ENCODE measurements at places on chromosomes 2 and 18.
A peak's percentile ranks its signal among the peaks of the same experiment; 100 is the strongest.

GRCh38 chr2:39778233-39778632, 825 bp downstream of the THUMPD2 start:
- no peak for DNase-seq

DNA sequence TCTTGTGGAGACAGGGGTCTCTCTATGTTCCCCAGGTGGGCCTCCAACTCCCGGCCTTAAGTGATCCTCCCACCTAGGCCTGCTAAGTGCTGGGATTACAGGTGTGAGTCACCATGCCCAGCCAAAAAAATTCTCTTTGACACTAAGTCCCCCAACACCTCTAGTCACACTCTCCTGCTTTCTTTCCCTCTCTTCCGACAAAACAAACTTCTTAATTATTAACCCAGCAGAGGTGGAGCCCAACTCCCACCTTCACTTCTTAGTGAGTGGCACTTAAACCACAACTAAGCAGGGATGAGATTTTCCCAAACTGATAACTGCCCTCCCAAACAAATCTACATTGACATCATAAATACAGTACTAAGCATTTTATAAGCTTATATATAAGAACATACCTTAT, 60.5 kb upstream of the PMAIP1 start:
- no peak for DNase-seq

GRCh38 chr2:5365871-5366461, 326.2 kb upstream of the SOX11 start:
- peak; percentile 30 for DNase-seq

GRCh38 chr2:240557808-240558207, at the start of gene ANKMY1:
Gene ANKMY1 (minus strand): TSS chr2:240557988. CDS start chr2:240557335, 653 bp downstream.
- DNase-seq, result peak; percentile 70

- DNase-seq, result no peak
These were observed 73.6 kb downstream of the NRP2 start for GRCh38 chr2:205755923-205756322.

GRCh38 chr18:43627848-43628530, 350.7 kb upstream of the SYT4 start:
- DNase-seq, result no peak

DNA sequence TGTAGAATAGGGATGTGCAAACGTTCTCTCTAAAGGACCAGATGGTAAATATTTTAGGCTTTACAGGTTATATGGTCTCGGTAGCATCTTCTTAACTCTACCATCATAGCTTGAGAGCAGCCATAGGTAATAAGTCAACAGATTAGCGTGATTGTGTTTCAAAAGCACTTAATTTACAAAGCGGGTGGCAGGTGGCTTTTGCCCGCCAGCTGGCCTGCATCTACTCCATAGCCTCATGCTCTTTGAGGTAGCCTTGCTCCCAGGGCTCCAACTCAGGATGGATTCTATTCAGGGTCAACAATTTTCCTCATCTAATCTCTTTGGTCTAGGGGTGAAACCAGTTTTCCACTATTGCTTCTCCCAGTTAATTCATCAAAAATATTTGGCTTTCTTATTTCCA, 5.0 kb upstream of the ATP9B start:
- no peak for DNase-seq

DNA sequence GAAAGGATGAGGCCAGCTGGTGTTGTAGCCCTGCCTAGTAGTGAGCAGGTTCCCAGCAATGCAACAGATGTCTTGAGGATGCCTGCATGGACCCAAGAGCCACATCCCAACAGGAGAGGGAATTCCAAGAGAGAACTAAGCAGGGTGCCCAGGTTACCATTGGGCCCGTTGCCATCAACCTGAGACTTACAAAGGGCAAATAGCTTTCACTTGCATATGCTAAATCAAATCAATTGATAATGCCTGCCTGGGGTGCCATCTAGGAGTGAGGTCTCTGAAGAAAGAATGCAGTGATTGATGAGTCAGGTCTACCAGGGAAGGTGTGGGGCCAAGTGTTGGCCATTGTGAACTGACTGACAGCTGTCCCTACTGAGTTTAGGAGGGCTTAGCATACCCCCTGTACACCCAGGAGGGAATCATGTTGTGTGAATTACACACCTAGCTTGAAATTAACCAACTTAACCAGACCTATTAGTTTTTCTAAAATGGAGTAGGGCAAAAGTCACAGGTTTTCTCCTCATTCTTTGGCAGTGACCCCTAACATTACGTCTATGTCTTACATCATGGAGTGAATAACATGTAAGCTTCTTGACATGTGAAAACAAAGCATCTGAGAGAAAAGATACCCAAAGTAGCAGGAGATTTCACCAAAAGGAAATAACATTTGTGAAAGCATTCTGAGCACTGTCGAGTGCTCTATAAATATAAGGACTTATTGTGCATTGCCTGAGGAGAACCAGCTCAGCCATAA, 32.3 kb downstream of the FHOD3 start:
- no peak for DNase-seq

DNA sequence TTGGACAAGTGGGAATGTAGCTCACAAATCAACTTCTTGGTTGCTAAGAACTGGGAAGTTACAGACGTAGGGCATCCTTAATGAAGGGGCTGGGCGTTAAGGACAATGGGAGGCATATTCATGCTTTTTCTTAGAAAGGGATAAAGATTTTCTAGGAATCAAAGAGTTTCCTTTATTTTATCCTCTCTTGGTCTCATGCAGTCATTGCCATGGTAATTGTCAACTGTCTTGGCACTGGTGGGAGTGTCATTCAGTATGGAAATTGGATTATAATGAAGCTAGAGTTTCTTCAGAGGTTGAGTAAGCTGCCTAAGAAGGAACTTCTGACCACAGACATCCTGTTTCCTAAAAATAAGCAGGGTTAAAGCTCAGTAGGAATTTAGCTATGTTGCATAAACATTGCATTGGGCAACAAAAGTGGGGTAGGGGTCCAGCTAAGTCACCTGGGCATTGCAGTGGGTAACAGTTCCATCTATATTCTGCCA, 114.0 kb downstream of the LYPD6B start:
- no peak for DNase-seq

DNA sequence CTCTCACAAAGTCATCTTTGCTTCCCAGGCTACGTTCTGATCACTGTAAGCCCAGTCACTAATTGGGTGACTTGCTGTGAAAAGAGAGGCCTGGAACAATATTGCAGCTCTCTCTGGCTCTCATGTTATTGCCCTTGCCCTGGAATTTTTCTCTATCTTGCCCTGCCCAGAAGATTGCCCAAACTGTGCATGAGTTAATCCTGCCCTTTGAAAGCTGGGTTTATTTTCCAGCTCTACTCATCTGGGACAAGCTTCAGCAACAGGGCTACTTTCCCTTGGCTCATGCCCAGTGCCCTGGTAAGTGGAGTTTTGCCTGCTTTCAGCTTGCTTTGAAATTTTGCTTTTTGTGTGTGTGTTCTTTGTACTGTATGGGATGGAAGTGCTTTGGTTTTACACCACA, 6.9 kb upstream of the EHBP1 start:
- no peak for DNase-seq

- DNase-seq, result no peak
These were observed 304.5 kb downstream of the NDUFA10 start for GRCh38 chr2:239720361-239721360.

DNA sequence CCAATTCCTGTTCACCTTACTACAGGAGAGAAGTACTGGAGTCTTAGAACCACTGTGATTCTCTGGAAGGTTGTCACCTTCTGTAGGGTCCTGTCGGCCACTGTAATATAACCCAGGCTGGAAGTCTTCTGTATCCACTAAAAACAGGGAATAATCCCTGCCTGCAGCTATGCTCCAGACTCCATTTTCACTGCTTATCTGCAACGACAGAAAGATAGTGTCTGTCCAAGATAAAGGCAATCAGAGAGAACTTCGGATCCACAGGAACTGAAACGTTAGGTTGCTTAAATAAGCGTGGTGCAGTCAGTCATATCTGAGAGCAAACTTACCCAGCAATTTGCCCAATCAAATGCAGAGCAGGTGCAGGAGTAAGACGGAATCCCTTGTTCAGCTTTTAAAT, 34.2 kb downstream of the ALS2 start:
- no peak for DNase-seq

DNA sequence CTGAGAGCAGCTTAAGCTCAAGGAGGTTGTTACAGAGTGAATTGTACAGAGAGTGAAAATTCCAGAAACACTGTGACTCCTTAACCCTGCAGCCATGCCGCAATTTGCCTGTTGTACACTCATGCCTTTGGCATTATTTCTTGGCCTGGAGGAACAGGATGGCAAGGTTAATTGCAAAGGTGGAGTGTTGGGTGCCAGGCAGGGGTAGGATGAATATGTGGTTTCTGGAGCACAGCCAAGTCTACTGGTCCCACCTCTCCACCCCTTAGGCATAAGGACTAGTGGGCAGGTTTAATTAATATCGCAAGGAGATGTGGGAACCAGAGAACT, 250.2 kb downstream of the LRRTM1 start:
- no peak for DNase-seq

GRCh38 chr2:145287736-145288135, 767.8 kb upstream of the ZEB2 start:
- DNase-seq, result no peak

All from GM12892 (cell line).